ENCODE measurements at places on chromosomes 5 and 9.

- no peak for DNase-seq
These were observed 1.3 kb upstream of the INIP start for GRCh38 chr9:112719241-112719691.

GRCh38 chr9:111040494-111040893 is 2.2 kb upstream of the LPAR1 start:
- no peak for DNase-seq

DNA sequence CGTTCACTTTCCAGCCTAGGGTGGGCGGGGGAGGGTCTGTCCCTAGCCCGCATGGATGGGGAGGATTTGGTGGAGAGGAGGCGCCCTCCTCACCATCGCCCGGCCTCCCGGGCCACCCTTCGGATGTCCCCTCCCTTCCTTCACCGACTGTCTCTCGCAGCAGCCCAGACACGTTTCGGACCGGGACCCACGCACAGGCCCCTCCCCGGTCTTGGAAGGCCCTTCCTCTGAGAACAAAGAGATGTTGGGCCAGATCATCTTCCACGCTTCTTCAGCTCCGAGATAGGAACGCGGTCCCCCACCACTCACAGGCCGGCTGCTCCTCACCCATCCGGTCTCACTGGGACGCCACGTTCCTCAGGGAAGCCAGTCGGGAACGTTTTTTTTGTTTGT is 640 bp upstream of the DPM2 start:
- no peak for DNase-seq

- DNase-seq, result no peak
These were observed 22.0 kb downstream of the MAST4 start for GRCh38 chr5:66617991-66618768.

GRCh38 chr5:136191304-136192014 is 1.5 kb downstream of the SMIM32 start:
- no peak for DNase-seq

DNA sequence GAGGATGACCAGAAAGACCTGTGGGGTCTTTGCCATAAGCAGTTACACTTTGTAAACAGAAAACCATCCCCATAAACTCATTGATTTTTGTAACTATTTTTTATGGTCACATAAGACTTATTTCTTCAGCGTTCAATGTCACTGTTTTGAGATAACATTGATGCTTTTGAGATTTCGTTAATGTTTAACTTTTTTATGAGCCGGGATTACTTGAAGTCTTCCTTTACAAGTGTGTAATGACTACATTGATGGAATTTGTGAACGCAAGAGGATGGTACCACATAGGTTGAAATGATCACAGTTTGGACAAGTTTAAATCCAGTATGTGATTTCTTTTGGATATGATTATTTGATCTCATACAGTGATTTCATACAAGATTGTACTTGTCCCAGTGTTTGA is 1.8 kb downstream of the SLC12A2 start:
- no peak for DNase-seq

DNA sequence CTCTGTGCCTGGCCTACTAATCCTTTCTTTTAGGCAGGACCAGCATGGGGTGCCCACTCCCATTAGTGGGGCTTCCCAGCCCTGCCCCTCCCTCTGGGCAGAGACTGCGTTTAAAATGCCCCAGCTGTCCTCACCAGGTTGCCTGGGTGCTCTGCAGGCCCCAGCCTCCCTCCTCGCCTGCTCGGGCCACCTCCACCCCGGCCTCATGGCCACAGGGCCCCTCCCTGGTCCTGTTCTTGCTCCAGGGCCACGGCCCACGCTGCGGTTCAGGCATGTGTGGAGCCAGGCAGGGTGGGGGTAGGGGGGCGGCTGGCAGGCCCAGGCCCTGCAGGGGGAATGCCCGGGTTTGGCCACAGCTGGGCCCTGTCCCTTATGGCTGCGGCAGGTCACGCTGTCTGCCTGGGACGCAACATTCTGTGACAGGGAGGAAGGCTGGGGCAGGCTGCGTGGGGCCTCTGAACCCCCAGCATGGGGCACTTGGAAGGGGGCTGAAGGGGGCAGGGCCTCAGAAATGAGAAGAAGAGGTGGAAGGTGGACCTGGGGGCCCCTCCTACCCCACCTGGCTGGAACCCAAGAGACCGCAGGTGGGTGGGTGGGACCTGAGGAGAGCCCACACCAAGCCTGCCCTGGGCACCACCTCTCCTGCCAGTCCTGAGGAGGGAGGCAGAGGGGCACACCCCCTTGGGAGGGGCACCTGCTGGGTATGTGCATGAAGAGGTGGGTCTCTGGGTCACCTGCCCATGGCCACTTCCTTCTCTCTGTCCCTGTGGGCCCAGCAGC is at the start of gene LCN12:
Gene LCN12, plus strand, starts transcription at position 733 of the 780 bp plus-strand sequence. CDS start 55 bp downstream, outside the sequence.
- DNase-seq, result no peak

DNA sequence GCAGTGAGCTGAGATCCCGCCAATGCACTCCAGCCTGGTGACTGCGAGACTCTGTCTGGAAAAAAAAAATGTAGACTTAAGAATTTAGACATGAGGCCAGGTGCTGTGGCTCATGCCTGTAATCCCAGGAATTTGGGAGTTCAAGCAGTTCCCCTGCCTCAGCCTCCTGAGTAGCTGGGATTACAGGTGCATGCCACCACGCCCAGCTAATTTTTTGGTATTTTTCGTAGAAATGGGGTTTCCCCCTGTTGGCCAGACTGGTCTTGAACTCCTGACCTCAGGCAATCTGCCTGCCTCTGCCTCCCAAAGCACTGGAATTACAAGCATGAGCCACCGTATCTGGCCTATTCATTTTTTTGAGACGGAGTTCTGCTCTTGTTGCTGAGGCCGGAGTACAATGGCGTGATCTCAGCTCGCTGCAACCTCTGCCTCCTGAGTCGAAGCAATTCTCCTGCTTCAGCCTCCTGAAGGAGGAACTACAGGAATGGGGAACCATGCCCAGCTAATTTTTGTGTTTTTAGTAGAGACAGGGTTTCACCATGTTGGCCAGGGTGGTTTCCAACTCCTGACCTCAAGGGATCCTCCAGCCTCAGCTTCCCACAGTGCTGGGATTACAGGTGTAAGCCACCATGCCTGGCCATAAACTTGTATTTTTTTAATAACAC is 14.0 kb downstream of the DDX46 start:
- DNase-seq, result no peak

DNA sequence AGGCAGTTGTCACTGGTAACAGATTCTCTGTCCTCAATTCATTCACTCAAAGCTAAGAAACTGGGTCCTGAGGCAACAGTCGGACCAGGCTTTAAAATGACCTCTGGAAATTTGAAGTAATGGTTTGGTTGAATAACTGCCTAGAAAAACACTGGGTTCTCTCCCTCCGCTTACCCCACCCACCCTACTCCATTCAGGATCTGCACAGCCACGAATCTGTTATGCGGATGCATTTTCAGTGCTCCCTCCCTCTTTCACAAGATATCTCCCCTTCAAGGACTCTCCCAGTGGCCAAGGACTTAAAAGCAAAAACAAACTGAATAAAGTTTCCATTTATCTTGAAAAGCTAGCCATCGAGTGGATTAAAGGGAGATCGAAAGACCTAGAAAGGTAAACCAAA is 260.2 kb upstream of the ANKRD55 start:
- DNase-seq, result no peak

- DNase-seq, result peak; percentile 24
These were observed 822 bp downstream of the RASEF start for GRCh38 chr9:83061990-83062650.

Data from progenitor cell of endocrine pancreas (in vitro differentiated cells).